Testis (tissue), 5 donors: ENCODE measurements at places on chromosomes 1 and 21. TPM values are rescaled to one million over a fixed set of nuclear protein-coding genes. Genes with fewer than 3 reads are reported as not detected.

S100A14 gene
- polyA plus RNA-seq = 1.6 TPM

SYT11 gene
- polyA plus RNA-seq = 23.4 TPM

DNA sequence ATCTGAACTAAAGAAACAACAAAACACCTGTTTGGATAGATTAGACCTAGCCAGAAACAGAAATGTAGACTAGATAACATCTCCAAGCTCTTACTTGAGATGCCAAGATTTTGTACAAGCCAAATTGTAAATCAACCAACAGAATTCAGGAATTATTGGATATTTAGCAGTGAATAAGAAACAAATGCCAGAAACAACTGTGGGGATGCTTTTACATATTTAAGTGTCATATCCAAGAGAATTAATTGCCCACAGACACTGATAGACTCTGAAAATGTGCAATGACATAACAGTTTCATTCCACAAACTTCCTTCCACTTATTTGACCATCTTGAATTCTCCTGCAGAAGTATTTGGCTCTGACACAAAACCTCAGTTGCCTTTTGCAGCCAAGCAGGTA, 92.3 kb downstream of the SGIP1 start:
- DNase-seq = no peak

APOBEC4 gene
- polyA plus RNA-seq = 23.7 TPM
